ENCODE measurements at places on chromosomes 11 and 22.

- DNase-seq, result no peak
Measured at GRCh38 chr11:5992604-5993251, 5.9 kb upstream of the OR52L1 start.

GRCh38 chr11:32781721-32782120 is 12.7 kb downstream of the CCDC73 start:
- no peak for DNase-seq

- no peak for DNase-seq
Measured at GRCh38 chr11:117527271-117527670, 199.6 kb downstream of the CEP164 start.

DNA sequence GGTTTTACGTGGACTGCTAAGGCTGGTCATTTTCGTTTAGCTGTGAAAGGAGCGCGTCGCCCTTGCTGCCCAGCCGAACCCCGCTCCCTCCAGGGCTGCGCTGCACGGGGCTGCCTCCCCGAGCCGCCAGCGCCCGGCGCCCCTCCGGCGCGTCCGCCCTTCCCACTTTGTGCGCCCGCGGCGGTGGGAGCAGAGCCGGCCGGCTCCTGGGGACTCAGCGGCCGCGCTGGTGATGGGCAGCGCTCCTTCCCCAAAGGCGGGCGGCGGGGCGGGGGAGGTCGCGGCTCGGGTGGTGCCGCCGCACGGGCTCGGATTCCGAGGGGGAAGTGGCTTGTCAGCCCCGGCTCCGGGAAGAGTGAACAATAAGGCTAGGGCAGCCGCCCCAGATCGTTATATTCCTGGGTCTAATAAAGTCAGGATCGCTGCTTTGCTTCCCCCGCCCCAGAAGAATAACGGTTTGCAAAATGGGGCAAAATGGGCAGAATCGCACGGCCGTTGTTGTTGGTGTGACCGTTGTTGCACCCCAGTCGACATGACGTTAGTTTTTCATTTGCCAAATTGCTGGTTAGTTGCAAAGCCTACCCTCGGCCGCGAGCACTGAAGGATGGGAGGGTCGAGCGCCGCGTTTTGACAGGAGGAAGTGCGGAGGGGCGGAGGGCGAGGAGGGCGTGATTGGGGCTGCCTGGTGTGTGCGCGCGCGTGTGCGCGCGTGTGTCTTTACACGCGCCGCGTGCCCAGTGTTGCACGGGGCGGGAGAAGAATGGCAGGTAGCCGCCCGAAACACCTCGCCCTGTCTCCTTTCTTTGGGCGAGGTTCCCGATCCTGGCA is 745 bp downstream of the NCAM1 start:
- DNase-seq, result no peak

Data from NCI-H1417 treated with DMSO at 0.1 percent for 48 hours (cell line).